ENCODE measurements at places on chromosomes 12 and 14.

DNA sequence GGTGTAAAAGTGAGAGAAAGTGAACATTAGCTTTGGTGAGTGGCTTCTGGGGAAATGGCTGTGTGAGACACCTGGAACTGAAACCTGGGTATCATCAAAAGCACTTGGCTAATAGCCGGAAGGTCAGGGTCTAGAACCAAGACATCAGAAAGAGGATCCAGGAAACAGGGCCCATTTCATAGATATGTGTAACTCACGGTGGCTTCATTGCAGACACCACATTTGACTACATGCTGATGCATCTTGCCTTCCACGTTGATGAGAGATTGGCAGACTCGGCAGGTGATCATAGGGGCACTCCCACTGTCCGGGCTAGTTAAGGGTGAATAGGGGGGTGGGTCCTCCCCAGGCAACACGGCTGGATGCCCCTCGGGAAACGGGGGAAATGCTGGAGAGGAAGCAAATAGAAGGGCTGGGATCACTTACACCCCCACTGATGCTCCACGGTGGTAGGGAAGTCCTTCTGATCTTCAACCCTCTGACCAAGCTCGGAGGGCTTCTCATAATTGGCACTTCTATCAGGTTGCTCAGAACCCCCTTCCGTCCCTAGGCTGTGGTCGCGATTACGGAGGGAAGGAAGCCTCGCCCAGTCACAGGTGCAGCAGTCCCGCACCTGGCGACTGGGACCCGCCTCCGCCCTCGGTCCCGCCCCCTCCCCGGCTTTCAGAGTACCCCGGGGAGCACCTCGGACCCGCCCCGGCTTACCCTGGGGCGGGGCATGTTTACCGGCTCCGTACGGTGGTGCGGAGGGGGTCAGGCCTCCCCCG is 593 bp downstream of the PIP4P1 start:
- peak; percentile 44 for DNase-seq

DNA sequence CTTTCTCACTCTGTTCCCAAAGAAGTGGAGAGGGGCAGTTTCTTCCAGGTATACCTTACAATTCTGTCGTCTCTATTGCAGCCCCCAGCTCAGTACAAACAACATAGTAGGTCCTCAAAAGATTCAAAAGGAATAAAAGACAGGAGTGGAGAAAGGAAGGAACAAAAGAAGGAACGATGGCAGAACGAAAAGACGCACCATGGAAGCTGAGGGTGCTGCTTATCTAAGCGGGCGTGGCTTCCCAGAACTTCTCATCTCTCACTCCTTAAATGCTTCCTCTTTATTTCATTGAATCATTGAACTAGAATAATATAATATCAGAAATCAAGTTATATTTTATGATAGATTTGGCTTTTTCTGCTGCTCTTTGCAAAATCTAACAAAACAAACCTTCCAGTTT is 13.7 kb upstream of the LTA4H start:
- no peak for DNase-seq

DNA sequence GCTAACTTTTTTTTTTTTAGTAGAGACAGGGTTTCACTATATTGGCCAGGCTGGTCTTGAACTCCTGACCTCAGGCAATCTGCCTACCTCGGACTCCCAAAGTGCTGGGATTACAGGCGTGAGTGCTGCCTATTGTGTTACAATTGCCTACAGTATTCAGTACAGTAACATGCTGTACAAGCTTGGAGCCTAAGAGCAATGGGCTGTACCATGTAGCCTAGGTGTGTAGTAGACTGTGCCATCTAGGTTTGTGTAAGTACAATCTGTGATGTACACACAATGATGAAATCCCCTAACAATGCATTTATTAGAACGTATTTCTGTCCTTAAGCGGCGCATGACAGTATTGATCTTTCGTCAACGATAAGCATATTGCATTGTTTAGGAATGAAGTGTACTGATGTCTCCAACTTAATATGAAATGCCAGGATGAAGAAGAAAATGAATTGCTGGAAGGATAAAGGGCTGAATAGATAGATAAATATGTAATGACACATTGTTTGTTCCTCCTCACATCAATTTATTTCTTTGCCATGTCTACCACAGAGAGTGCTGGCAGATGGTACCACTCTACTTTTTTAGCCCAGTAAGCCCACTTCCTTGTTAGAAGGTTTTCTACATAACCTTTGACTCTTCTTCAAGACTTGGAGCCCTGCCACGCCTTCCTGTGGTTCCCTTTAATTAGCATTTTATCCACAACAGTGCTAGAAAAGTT is 467.5 kb downstream of the VRK1 start:
- no peak for DNase-seq

GRCh38 chr12:116319898-116320621 is 42.6 kb upstream of the MED13L start:
- peak; percentile 29 for DNase-seq

DNA sequence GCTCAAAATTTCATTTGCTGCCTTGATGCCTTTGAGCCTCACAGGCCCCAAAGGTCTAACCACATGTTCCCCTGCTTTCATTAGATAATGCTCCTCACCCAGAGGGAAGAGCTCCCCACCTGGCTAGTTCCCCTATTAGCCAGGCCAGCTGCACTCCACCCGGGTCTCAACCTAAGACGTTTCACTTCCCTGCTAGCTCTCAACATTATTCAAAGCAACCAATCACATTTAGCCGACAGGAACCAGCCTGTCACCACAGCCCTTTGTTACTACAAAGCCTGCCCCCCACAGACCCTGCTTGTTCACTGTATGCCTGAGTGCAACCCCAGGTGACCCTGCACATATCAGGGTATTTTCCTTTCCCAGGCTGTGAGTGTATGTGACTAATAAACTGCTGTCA is 78.6 kb downstream of the SLC15A5 start:
- DNase-seq = no peak

GRCh38 chr12:57695770-57696432 is 2.0 kb downstream of the OS9 start:
- no peak for DNase-seq

- no peak for DNase-seq
Measured at GRCh38 chr12:105944628-105945027, 194.1 kb downstream of the NUAK1 start.

- no peak for DNase-seq
Measured at GRCh38 chr12:112199136-112199535, 73.8 kb downstream of the TRAFD1 start.

DNA sequence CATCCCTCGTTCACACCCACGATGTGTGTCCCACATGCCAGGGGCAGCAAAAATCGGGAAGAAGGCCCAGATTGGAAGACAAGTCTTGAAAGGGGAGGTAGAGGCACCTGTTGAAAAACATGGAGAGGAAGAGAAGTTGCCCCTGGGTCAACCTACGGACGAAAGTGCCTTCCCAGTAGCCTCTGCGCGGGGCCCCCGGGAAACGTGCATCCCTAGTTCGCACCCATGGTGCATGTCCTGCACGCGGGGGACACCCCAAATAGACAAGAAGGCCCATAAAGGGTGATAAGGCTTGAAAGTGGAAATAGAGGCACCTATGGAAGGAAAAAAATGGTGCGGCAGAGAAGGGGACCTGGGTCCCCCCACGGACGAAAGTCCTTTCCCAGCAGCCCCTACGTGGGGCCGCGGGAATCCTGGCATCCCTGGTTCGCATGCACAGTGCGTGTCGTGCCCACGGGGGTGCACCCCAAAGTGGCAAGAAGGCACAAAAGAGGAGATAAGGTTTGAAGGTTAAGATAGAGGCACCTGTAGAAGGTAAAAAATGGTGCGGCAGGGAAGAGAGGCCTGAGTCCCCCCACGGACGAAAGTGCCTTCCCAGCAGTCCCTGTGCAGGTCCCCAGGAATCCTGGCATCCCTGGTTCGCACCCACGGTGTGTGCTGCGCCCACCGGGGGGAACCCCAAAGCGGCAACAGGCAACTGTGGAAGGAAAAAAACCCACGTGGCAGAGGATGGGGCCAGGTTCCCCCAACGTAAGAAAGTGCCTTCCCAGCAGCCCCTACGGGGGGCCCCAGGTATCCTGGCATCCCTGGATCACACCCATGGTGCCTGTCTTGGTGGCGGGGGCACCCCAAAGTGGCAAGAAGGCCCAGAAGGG is 278.3 kb downstream of the ALG10 start:
- no peak for DNase-seq

GRCh38 chr12:46449316-46449715 is 76.7 kb upstream of the SLC38A2 start:
- DNase-seq = no peak

DNA sequence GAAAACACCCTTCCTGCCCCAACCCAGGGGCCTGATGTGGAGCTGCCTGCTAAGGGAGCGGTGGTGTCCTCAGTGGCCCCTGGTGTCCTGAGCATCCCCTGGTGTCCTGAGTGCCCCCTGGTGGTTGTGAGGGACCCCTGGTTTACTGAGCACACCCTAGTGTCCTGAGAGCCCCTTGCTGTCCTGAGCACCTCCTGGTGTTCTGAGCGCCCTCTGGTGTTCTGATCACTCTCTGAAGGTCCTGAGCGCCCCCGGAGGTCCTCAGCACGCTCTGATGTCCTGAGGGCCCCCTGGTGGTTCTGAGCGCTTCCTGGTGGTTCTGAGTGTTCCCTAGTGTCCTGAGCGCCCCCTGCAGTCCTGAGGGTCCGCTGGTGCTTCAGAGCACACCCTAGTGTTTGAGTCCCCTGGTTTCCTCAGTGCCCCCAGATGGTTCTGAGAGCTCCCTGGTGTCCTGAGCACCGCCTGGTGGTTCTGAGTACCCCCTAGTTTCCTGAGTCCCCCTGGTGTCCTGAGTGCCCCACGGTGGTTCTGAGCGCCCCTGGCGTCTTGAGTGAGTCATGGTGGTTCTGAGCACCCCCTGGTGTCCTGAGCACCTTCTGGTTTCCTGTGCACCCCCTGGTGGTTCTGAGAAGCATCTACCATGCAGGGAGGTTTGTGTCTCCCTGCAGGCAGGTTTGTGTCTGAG is 1004.2 kb downstream of the TMEM121 start:
- peak; percentile 51 for DNase-seq

DNA sequence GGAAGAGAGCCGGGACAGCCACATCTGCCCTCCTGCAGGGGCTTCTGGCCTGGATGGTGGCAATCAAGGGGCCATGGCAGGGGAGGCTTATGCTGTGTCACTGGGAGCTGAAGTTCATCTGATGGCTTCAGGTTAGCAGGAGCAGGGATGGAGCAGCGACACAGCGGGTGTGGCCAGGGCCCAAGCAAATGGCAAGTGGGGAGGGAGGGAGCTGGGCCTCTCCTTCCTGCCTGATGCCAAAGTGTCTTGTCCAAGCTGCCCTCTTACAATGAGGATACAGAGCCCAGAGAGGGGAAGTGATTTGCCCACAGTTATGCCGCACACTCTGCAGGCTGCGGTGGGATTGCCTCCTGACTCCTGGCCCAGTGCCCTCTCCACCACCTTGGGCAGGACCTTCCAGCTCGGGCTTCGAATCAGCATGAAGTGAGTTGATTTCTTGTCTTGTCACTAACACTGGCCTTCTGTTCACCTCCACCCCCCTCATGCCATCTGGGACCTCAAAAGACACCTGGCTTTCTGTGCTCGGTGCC is 51.3 kb downstream of the IQSEC3 start:
- DNase-seq = no peak

- DNase-seq = no peak
Measured at GRCh38 chr14:84036840-84037239, 1493.1 kb upstream of the FLRT2 start.

DNA sequence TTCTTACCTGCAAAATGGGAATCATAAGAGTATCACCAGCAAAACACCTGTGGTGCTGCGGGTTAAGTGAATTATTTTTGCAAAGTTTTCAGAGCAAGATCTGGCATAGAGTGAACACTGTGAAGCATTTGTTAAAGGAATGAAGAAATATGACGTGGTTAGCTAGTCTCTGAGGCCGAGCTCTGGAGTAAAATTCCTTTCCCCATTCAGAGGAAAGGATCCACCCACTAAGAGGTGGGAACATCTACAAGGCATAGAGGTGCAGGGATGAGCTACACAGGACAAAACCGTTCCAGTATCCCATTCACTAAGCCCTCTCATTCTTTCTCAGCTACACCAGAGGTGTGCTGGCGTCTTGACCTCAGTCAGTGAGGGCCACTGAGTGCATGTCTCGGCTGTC is 48.5 kb downstream of the JAG2 start:
- no peak for DNase-seq

GRCh38 chr12:47077206-47078085 is 2.0 kb upstream of the PCED1B start:
- DNase-seq = no peak

GRCh38 chr12:127249428-127249827 is 1017.5 kb upstream of the TMEM132C start:
- DNase-seq = no peak

- DNase-seq = no peak
Measured at GRCh38 chr12:11856971-11857370, 207.5 kb downstream of the ETV6 start.

DNA sequence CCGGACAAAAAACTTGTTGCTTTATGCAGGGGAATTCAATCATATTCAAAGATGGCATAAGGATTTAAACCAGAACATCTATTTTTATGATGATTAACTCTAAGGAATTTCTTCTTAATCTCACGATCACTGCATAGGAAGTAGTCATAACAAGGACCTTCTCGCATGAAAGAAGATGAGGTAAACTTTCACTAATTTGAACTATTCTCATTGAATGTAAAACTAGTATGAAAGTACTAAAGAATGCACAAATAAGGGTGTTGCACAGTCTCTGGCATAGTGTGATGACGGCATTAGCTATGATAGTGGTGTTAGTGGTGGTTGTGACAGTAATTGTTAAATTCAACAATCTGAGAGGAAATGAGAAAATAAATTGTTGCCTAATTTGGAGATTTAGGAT is 280.0 kb downstream of the SLC6A15 start:
- DNase-seq = no peak

- DNase-seq = no peak
Measured at GRCh38 chr12:129670256-129670920, 233.4 kb downstream of the TMEM132D start.

DNA sequence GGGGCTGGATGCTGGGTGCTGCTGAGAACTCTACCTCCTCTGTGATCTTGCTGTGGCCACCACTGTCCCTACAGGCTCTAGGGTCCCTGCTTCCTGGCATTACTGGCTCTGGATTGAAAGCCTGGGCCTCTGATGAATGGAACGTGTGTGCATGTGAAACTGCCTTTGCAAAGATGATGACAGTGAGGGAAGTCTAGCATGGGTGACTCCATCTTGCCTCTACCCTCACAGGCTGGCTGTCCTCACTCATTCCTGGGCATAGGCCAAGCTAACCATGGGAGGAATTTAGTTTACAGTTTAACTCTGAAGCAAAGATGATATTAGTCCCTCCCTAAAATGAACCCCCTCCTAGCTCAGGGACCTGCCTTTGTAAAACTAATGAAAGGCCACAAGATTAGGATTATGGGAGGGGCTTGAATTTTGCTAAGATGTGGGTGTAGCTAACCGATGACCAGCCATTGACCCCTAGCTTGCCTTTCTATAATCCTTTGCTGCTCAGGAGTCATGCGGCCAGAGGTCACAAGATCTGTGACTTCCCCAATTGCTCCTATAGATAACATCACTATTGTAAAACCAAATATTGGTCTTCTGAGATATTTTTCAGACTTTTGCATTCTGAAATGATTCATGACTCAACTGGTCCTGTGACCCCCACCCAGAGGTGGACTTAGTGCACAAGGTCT is 2.2 kb upstream of the C1S start:
- no peak for DNase-seq

Measured in stimulated activated CD4-positive, alpha-beta T cell treated with anti-CD3 and anti-CD28 coated beads, Interleukin-1b, Interleukin-23, amount 100 ng/mL, for 48 hours (primary cell).